NCI-H1092 treated with DMSO at 0.1 percent for 48 hours (cell line): ENCODE measurements at places on chromosomes 16 and 17.

DNA sequence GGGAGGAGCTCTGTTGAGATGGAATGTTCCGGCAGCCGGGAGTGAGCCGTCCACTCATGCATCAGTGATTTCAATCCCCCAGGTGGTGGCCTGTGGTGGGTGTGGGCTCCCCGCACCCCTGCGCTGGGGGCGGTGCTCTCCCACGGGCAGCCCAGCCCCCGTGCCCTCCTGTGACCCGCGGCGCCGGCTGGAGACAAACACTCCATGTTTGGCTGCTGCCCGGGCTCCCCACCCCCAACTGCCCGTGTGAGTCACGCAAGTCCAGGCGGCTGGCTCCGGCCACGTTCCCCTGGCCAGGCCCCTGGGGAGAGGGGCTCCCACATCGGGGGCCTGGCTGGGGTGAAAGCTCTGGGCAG lies 29.4 kb downstream of the CACNA1H start:
- peak; percentile 21 for DNase-seq

- DNase-seq, result no peak
Measured at GRCh38 chr17:79802736-79803420, 6.0 kb upstream of the CBX8 start.

GRCh38 chr16:50740736-50741135 lies 1.1 kb upstream of the CYLD start:
- no peak for DNase-seq

DNA sequence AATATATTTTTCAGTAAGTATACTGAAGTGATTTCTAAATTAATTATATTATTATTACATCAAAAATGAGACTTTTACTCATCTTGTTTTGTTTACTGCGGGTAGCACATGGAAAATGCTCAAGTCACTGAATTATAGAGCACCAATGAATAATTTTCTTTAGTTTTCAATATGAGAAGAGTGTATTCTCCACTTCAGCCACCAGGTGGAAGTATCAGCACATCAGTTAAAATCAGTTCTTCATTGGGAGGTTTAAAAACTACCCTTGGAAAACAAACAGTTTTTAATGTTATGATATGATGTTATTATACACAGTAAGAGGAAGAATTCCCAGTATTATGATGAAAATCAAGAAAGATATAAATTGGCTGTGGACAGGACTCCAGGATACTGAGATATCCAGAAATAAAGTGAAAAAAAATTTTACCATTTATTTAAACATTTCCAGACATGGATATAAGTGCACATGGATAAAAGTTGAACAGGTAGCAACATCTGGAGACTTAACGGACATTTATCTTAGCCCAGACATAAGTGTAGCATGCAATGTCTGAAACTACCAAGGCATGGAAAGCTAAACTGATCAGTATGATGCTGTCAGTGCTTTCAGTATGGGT lies 467.3 kb downstream of the KCNJ2 start:
- DNase-seq, result peak; percentile 62

DNA sequence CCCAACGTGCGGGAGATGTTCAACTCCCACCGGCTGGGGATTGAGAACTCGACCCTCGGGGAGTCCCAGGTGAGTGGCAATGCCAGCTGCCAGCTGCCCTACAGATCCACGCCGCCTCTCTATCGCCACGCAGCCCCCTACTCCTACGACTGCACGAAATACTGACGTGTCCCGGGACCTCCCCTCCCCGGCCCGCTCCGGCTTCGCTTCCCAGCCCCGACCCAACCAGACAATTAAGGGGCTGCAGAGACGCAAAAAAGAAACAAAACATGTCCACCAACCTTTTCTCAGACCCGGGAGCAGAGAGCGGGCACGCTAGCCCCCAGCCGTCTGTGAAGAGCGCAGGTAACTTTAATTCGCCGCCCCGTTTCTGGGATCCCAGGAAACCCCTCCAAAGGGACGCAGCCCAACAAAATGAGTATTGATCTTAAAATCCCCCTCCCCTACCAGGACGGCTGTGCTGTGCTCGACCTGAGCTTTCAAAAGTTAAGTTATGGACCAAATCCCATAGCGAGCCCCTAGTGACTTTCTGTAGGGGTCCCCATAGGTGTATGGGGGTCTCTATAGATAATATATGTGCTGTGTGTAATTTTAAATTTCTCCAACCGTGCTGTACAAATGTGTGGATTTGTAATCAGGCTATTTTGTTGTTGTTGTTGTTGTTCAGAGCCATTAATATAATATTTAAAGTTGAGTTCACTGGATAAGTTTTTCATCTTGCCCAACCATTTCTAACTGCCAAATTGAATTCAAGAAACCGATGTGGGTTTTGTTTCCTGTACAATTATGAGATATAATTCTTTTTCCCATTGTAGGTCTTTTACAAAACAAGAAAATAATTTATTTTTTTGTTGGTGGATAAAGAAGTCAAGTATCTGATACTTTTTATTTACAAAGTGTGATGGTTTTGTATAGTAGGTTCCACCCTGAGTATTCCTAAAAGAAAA lies 2.3 kb downstream of the FOXC2 start:
- no peak for DNase-seq

- DNase-seq, result no peak
Measured at GRCh38 chr17:44747566-44747965, 11.2 kb upstream of the ADAM11 start.

DNA sequence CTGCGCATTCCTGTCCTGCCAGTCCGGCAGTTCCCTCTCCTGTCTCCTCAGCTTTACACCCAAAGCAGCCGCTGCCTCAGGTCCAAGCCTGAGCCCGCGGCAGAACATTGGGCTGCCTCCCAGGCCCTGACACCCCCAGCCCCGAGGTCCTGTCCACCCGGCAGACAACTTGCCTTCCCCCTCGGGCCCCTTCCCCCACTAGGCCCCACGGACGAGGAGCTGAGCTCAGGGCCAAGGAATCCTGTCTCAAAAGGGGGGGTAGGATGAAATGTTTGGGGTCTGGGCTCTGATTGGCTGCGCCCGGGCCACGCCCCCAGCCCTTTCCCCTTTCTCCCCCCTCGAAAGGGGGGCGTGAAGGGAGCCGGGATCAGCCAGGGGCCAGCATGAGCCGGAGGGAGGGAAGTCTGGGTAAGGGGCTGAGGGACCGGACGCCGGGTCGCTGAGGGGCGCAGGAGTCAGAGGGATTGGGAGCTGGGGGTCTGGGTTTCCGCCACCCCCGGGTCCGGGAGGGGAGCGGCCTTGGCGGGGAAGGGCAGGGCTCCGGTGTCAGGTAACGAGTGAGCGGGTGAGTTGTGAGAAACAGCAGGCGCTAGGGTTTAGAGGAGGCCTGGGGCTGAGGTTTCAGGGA lies at the start of gene CTF1:
Gene CTF1, plus strand, starts transcription at position 354 of the 628 bp plus-strand sequence. Its CDS starts 30 bp downstream, at position 384.
- DNase-seq, result no peak

- no peak for DNase-seq
Measured at GRCh38 chr17:75273977-75274708, 3.1 kb upstream of the MIF4GD start.

DNA sequence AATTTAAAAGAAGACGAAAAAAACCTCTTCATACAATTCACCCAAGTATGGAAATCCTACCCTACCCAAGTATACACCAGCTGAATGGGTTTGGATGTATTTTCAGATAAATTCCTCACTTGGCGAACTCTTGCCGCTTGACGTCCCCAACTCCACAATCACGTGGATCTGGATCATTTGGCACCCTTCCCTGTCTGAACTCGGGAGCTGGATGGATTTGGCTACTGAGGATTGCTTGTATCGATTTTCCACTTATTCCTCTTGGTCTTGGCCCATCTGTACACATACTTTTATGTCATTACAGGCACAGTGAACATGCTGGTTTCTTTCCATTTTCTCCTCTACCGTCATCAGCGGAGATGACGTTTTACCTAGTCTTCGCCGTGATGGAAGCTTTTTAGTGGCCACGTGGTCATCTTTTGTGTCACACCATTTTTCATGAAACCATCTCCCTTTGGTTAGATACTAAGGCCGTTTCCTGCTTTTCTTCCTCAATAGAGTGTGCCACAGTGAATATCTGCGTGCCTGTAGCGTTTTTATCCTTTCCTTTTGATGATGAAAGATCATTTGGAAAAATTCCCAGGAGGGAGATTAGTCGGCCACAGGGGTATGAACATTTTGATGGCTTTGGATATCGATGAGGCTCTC lies 47.1 kb downstream of the CMIP start:
- DNase-seq, result peak; percentile 87

- DNase-seq, result no peak
Measured at GRCh38 chr16:19765860-19766553, 47.9 kb downstream of the IQCK start.

DNA sequence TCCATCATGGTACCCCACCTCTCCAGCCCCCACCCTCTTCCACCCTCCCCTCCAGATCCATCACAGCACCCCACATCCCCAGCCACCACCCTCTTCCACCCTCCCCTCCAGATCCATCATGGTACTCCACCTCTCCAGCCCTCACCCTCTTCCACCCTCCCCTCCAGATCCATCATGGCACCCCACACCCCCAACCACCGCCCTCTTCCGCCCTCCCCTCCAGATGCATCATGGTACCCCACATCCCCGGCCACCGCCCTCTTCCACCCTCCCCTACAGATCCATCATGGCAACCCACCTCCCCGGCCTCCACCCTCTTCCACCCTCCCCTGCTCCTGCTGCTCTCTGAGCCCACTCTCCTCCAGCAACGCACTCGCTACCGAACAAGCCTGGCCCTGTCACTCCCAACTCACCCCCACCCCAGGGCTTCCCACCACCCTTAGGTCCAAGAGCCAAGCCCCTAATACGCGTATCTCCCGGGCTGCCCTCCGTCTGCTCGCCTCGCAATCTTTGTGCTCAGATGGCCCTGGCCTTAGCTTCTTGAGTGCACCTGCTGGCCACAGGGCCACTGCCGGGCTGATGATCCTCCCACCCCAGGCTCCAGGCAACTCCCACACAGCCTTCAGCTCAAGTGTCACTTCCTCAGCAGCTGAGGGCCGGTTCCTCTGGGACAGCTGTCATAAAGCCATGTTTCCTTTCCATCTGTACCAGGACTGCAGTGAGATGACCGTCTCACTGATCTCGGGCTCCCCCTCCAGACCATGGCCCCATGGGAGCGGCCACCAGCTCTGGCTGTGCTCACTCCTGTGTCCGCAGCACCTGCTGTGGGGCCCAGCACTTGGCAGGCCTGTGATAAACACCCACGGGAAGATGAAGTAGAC lies 25.5 kb downstream of the KDM8 start:
- DNase-seq, result no peak

DNA sequence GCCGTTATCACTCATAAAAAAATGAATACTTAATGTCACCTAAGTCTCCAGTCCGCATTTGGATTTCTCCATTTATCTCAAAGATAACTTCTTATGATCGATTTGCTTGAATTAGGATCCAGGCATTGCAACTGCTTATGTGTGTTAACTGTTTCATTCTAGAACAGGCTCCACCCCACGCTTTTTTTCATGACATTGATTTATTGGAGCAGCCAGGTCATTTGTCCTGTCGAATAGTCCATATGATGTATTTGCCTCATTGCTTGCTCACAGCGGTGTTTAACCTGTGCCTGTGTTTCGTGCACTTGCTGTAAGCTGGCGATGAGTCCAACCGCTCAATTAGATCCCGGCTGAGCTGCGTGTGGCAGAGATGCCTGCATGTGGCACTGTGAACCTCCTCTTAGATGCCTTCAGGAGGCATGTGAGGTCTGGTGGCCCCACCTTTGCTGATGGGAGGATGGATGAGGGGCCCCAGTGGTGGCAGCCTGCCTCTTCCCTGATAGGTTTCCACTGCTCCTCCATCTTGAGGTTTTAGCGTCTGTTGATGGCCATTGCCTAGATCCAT lies 16.4 kb downstream of the DHX38 start:
- DNase-seq, result no peak

DNA sequence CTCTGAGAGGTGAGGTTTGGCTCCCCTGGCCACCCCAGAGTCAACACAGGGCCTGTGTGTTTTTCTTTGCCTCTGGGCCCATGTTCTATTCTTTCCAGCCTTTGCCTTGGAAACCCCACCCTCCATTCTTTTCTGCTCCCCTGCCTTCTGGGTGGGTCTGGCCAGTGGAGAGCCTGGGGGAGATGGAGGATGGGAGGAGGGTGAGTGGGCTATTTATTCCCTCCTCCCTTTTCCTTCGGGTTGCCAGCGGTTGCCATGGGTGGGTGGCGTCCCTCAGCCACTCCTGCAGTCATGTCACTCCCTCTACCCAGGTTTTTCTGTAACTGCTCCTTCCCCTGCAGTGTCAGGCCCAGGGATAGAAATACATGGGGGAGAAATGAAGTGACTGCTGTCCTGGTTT lies 15.5 kb downstream of the CMIP start:
- no peak for DNase-seq

GRCh38 chr17:17153709-17154108 lies 52.4 kb downstream of the PLD6 start:
- no peak for DNase-seq
